ENCODE measurements at places on chromosomes 12 and 14.

DNA sequence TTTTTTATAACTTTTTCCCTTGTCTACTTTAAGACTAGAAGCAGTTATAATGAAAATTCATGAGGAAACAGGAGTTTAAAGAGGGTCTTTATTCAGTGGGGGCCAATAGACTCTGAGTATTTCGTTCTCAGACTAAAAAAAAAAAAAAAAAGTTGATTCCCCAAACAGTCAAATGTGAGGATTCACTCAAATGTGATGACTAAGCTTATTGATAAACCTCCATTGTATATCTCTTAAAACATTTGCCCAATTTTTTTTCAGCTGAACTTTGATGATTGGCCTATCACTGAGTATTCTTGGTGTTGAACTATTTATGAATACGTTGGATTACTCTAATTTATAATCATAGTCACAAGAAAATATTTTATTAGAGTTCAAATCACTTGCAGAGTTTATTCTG, 265.3 kb downstream of the ERC1 start:
- no peaks in the 10 kb centered on the region for H3K4me1 ChIP-seq
- no peaks in the 10 kb centered on the region for H3K36me3 ChIP-seq
- H3K27ac ChIP-seq: no peak overlapping the region
- no peak overlapping the region for H3K4me3 ChIP-seq
- DNase-seq: no peak

- H3K27ac ChIP-seq: no peak overlapping the region
- DNase-seq: no peak
- peaks cover 13% of the 10 kb centered on the region for H3K4me1 ChIP-seq
- H3K4me3 ChIP-seq: no peak overlapping the region
- H3K36me3 ChIP-seq: no peaks in the 10 kb centered on the region
These were observed 106.7 kb upstream of the PPM1H start for GRCh38 chr12:63041601-63042000.

GRCh38 chr14:73696466-73697400, 17.5 kb downstream of the PNMA1 start:
- no peaks in the 10 kb centered on the region for H3K36me3 ChIP-seq
- peaks cover 27% of the 10 kb centered on the region for H3K4me1 ChIP-seq
- peak; percentile 97 for DNase-seq
- no peaks in the 10 kb centered on the region for H3K27me3 ChIP-seq

GRCh38 chr12:101552277-101552676, 42.5 kb upstream of the MYBPC1 start:
- no peaks in the 10 kb centered on the region for H3K4me1 ChIP-seq
- no peak overlapping the region for H3K27ac ChIP-seq
- no peaks in the 10 kb centered on the region for H3K36me3 ChIP-seq
- DNase-seq: peak; percentile 20

DNA sequence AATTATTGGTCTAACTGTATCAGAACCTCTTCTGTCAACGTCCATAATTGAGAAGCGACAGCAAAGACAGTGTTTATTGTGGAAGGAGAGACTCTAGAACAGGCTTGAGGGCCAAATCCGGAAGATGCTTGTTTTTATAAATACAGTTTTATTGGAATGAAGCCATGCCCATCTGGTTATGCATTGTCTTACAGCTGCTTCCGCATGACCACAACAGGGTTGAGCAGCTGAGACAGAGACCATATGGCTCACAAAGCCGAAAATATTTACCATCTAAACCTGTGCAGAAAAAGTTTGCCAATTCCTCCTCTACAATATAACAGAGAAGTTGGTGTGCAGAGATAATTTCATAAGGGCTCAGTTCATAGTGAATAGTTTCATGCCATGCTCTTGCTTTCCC, 24.5 kb downstream of the PRKAB1 start:
- no peak overlapping the region for H3K4me3 ChIP-seq
- no peak for DNase-seq
- H3K27me3 ChIP-seq: no peaks in the 10 kb centered on the region
- peaks cover 16% of the 10 kb centered on the region for H3K36me3 ChIP-seq

DNA sequence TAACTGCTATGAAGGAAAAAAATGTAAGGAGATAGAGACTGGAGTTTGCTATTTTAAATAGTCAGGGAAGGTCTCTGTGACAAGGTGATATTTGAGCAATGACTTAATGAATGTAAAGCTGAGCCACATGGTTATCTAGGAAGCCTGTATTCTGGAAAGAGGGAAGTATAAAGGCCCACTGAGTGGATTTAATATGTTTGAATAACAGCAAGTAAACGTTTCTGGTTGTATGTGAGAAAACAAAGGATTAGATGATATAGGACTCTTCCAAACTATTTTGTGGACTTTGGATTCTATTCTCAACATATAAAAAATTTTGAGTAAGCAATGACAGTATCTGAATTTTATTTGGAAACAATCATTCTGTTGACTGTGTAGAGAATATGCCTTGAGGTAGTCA, 5.2 kb downstream of the LRRIQ1 start:
- no peak for DNase-seq
- 0 out of 2 replicates have a peak, but pooled peaks cover 2% of the 10 kb centered on the region for H3K27me3 ChIP-seq
- no peak overlapping the region for H3K27ac ChIP-seq
- H3K36me3 ChIP-seq: no peaks in the 10 kb centered on the region
- H3K4me3 ChIP-seq: no peak overlapping the region

DNA sequence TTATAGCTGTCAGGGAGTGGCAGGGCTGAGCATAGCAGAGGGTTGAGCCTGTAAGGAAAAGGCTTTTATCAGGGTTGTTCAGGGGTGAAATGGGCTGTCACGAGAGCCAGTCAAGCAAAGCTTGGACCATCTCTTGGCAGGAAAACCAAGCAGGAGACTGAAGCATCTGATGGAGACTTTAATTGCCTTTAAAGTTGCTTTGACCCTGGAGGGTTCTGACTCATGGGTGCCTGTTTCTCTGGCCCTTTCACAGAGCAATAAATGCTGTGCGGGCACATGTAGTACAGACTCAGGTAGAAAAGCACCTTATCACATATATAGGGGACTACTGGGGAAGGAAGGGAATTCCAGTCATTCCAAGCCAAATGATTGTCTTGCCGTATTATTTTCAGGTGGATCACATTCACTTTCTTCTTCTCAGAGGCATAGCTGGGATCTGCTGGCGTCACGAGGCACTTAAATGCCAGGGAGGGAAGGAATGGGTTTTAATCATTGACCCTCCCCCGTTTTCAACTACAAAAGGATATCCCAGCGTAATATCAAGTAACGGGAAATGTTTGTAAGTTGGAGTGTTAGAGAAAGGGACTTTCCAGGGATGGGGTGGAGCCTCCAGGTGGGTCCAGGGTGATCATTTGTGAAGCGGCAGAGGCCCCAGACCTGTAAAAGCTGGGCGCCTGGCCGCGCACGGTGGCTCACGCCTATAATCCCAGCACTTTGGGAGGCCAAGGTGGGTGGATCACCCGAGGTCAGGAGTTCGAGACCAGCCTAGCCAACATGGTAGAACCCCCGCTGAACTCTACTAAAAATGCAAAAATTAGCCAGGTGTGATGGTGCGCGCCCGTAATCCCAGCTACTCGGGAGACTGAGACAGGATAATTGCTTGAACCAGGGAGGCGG, 34.9 kb downstream of the PLEKHD1 start:
- no peaks in the 10 kb centered on the region for H3K36me3 ChIP-seq
- H3K27ac ChIP-seq: no peak overlapping the region
- H3K27me3 ChIP-seq: peaks cover 62% of the 10 kb centered on the region
- no peak overlapping the region for H3K4me3 ChIP-seq

GRCh38 chr12:6434205-6435140, 10.3 kb upstream of the CD27 start:
- H3K27me3 ChIP-seq: no peaks in the 10 kb centered on the region
- no peaks in the 10 kb centered on the region for H3K36me3 ChIP-seq
- no peak overlapping the region for H3K27ac ChIP-seq
- peaks cover 19% of the 10 kb centered on the region for H3K4me1 ChIP-seq

GRCh38 chr12:130993759-130994670, 40.3 kb downstream of the ADGRD1 start:
- H3K36me3 ChIP-seq: no peaks in the 10 kb centered on the region
- H3K27me3 ChIP-seq: peaks cover 42% of the 10 kb centered on the region
- H3K27ac ChIP-seq: no peak overlapping the region
- H3K4me3 ChIP-seq: no peak overlapping the region
- no peak for DNase-seq

DNA sequence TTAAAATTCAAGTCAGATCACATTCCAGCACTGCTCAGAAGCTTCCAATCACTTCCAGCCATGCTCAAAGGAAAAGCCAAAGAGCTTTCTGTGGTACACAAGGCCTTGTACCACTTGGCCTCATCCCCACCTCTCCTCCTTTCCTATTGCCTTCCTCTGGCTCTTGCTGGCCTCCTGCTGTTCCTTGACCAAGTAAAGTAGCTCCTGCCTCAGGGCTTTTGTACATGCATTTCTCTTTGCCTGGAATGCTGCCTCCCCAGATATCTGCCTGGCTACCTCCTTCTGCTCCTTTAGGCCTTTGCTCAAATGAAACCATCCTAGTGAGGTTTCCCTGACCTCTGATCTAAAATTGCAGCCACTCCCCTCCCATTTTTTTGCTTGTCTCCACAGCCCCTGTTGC, 51.2 kb upstream of the TCL1B start:
- no peak for DNase-seq
- no peak overlapping the region for H3K27ac ChIP-seq
- H3K4me3 ChIP-seq: no peak overlapping the region
- H3K4me1 ChIP-seq: no peaks in the 10 kb centered on the region

GRCh38 chr12:100936661-100937060, 142.1 kb downstream of the ANO4 start:
- no peak overlapping the region for H3K4me3 ChIP-seq
- peaks cover 12% of the 10 kb centered on the region for H3K27me3 ChIP-seq
- DNase-seq: no peak
- no peak overlapping the region for H3K27ac ChIP-seq
- no peaks in the 10 kb centered on the region for H3K36me3 ChIP-seq

DNA sequence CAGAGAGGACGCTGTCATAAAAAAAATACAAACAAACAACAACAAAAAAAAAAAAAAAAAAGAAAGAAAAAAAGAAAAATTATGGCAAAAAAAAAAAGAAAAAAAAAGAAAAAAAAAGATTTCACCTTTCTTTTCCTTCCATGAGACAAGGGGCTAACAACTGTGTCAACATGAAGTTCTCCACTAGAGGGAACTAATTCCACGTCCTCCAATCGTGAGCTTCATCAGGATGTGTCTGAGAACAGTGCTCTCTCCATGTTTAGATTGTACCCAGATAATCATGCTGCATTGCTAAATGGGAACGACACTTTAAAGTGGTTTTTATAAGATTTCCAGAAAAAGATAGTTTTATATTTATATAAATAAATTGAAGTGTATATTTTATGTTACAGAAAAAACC, 96.2 kb upstream of the PTPRB start:
- no peak overlapping the region for H3K4me3 ChIP-seq
- no peak overlapping the region for H3K27ac ChIP-seq
- no peaks in the 10 kb centered on the region for H3K27me3 ChIP-seq
- peaks cover 4% of the 10 kb centered on the region for H3K4me1 ChIP-seq

- H3K4me1 ChIP-seq: peaks cover 3% of the 10 kb centered on the region
- no peak overlapping the region for H3K4me3 ChIP-seq
- peaks cover 4% of the 10 kb centered on the region for H3K36me3 ChIP-seq
- H3K27me3 ChIP-seq: no peaks in the 10 kb centered on the region
These were observed 5.3 kb downstream of the RAD52 start for GRCh38 chr12:944211-944610.

- no peak overlapping the region for H3K4me3 ChIP-seq
- no peak for DNase-seq
- H3K27me3 ChIP-seq: peaks cover 24% of the 10 kb centered on the region
- no peaks in the 10 kb centered on the region for H3K36me3 ChIP-seq
- peaks cover 4% of the 10 kb centered on the region for H3K4me1 ChIP-seq
These were observed 24.3 kb upstream of the PLEK2 start for GRCh38 chr14:67436006-67436866.

DNA sequence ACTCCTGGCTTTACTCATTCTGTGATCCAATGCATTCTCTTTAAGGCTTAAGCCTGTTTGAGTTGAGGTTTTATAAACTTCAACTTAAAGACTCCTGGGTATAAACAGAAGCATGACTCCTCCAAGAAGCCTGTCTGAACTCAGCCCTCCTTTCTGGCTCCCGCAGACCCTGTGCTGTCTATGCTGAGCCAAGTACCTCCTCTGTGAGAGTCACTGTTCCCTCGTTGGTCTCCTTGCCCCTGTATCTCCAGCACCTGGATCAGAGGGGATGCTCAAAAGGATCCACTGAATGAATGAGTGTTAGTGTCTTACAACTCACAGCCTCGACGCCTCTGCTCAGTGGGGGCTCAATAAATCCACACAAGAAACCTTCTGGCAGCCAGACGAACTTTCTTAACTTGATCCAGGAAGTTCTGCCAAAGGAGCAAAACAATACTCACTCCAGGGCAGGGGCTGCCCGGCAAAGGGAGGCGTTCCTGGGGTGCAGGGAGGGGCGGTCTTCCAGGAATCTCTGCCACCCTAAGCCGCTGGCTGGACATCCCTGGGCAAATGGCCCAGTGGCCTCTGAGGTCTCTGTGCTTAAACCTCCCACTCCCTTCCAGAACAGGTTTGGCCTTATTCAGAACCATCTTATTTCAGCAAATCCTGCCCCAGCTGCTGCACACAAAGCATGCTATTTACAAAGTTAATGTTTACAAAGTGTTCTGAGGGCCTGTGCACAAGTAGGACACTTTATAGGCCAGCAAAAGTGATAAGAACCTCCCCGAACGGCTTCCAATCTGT, 32.9 kb downstream of the MAP1LC3B2 start:
- no peaks in the 10 kb centered on the region for H3K27me3 ChIP-seq
- no peak overlapping the region for H3K27ac ChIP-seq
- H3K36me3 ChIP-seq: no peaks in the 10 kb centered on the region
- no peak for DNase-seq
- H3K4me1 ChIP-seq: no peaks in the 10 kb centered on the region

DNA sequence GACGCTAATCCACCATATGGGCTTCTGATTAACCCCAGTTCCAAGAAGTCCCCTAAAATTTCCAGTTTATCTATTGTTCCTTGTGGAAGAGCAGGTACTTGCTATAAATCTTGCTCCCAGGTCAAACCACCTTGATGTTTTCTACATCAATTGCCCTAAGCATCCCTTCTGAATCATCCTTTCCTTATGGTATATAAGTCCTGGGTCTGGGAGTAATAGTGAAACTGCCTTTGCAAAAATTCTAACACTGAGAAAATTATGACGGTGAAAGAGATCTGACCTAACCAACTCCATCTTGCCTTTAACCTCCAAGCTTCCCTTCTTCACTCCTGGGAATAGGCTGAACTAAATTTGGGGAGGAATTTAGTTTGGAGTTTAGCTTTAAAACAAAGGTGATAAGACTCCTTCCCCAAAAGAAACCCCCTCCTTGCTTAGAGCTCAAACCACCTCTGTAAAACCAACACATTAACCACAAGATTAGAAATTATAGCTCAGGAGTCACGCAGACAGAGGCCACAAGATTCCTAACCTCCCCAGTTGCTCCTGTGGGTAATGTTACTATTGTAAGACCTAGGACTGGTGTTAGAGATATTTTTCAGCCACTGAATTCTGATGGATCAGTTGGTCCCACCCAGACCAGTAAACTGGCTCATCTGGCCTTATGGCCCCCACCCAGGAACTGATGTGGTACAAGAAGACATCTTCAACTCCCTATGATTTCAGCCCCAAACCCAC, 33.8 kb upstream of the DTX1 start:
- H3K4me3 ChIP-seq: no peak overlapping the region
- H3K27me3 ChIP-seq: no peaks in the 10 kb centered on the region
- H3K27ac ChIP-seq: no peak overlapping the region
- H3K36me3 ChIP-seq: no peaks in the 10 kb centered on the region
